Effector CD4-positive, alpha-beta T cell (primary cell): ENCODE measurements at places on chromosomes 2 and 18.

DNA sequence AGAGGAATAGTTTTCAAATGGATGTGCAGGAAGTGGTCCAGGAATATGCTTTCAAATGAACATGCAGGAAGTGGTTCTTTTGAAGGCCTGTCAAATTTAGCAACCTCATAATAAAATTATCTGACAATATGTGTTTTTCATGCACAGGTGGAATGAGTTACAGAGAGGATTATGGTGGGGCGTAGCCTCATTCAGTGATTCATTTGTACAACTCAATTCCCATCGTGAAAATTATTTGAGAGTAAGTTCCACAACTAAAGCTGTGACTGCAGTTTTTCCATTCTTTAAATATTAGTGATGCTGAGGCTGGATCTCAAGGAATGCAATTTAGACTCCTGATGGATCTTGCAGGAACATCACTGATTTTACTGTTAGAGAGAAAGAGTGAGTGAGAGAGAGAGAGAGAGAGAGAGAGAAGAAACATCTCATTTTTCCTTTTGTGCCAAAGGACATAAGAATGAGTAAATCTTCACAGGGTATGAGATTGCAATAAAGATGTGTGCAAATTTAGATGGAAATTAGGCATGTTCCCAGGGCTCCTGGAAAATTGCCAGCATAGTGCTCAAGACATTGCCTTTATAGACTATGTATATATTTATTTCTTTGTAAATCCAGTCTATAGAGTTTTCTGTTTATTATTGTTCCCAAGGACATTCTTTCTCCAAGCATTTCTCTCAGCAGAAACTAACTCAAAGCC, 394.9 kb upstream of the ZEB2 start:
- DNase-seq: no peak

GRCh38 chr2:23686405-23687029, 240.4 kb downstream of the ATAD2B start:
- no peak for DNase-seq

GRCh38 chr2:135762022-135762421, 20.4 kb downstream of the UBXN4 start:
- no peak for DNase-seq

DNA sequence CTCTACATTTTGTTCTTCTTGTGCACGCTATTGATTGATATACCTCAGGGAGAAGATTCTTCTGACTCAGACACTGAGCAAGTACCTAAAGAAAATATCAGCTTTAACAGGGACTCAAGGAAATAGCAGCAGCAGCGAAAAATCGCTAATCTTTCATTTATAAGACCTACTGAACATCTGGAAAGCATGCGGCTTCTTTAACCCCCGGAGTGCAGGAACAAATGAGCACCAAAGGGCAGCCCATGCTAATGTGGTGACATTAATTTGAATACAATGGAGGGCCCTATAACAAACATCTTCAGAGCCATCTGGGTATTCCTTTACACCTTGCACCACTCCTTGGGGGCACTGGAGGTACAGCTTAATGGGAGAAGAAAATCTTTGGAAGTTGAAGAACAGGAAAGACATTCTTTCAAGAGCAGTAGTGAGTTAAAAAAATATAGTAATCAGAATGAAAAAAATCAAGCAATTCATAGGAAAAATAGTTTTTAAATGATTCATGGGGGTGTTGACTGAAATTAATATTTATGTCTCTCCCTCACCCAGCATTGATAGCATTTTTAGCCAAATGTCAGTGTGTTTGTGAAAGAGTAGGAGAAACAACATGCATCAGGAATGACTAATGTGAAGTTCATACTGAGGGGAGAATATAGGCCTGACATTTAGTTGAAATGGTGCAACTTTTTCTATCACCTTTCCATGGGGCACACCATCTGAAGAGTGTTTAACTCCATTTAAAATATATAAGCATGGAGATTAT, 281.7 kb downstream of the HRH4 start:
- no peak for DNase-seq

GRCh38 chr2:96111257-96111640, 5.1 kb downstream of the ADRA2B start:
- no peak for DNase-seq

DNA sequence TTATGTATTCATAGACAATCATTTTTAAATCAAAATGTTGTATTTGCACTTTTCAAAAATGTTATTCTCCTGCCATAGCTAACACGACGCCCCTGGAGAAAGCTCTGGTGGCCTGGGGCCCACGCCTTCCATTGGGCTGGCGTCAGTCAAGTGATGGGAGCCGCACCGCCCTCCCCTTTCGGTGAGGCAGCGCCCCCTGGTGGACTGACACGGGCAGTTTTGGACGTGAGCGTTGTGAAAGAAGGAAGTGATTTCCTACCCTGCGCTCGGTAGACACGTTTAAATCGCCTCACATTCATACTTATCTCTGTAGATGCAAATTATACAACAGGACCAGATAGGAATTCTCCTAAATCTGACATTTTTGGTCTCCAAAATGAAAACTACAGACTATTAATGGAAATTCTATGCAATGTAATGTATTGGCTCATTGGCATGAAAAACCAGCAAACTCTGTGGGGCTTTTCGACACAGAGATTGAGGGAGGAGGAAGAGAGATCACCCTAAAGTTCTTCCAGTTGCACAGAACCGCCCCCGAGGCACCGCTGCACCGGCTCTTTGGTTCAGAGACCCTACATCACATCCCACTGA, 326.2 kb upstream of the SOX11 start:
- no peak for DNase-seq

- no peak for DNase-seq
Observed at GRCh38 chr18:55219059-55219458, 259.8 kb upstream of the CCDC68 start.

- DNase-seq: no peak
Observed at GRCh38 chr2:179953359-179953758, 53.7 kb downstream of the CWC22 start.

- DNase-seq: no peak
Observed at GRCh38 chr2:214322662-214323061, 88.2 kb upstream of the VWC2L start.

GRCh38 chr2:40192864-40193669, 258.8 kb downstream of the SLC8A1 start:
- DNase-seq: no peak

DNA sequence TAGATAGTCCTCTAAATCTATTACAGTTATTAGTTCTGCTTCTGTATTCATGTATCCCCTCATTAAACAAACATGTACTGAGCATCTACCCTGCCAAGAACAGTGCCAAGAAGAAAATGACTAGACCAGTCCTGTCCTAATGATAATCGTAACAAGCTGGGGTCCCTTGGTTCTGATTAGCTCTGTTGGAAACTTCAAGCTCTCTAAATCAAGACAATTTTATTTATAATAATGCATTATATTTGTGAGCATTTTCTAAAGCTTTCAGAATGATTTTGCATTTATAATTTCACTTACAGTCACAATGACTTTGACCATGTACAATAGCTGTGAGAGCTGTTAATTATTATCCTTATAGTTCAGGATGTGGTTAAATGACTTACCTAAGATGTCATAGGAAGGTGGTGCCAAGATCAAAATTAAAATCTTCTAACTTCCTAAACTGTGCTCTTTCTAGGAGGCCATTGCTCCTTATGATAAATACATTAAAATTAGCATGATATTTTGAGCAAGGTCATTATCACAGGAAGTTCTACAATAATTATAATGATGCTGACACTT, 336.5 kb upstream of the SLC39A10 start:
- DNase-seq: no peak

GRCh38 chr18:45653090-45653489, 37.8 kb downstream of the SLC14A2 start:
- no peak for DNase-seq

DNA sequence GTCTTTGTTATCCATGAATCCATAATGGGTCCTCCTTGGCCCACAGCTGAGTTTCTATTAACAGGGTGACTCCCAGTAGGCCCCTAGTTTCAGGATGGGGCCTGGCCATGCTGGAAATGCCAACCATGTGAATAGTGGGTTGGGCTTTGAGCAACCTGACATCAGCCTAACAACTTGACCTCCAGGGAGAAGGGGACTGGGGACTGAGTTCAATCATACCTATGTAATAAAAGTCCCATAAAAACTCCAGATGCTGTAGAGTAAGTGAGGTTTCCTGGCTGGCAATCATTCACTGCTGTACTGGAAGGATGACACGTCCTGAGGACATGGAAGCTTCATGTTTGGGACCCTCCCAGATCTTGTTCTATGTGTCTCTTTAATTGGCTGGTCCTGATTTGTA, 7.9 kb downstream of the REV1 start:
- no peak for DNase-seq

DNA sequence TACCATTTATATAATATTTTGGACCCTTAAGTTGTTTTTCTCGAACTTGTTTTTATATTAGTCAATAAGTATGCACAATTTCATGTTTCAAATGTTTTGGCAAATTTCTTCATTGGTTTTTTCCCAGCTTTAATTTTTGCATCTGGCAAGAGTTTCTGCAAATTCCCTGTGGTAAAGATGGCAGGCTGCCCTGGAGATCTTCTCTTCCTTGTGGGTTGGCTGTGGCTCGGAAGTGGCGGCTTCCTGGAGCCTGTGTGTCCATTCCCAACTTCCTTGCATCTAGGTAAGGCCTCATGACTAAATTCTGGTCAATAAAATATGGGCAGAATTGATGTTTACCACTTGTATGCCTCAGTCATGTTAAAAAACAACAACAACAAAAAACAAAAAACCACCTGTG, 818.6 kb downstream of the EPHA4 start:
- DNase-seq: no peak

GRCh38 chr2:38129987-38130386, 54.0 kb upstream of the CYP1B1 start:
- DNase-seq: no peak

GRCh38 chr2:86621280-86621943, 2.3 kb downstream of the RNF103 start:
- DNase-seq: no peak

DNA sequence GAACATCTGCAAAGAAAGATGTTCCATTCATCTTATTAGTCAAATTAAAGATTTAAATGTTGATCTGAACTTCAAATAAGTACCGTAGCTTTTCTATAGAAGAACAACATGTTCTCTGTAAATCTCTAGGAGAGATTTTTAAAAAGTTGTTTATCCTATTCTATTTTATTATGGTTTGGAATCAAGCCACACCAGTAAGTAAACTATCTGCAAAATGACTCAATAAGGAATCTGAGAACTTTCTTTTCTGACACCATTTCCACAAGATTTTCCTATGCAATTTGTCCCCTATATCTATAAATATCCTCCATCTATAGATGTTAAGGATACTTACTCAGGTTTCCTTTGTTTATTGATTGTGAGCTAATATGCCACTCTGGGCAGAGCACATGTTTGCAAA, 736.6 kb downstream of the CBLN2 start:
- DNase-seq: no peak

DNA sequence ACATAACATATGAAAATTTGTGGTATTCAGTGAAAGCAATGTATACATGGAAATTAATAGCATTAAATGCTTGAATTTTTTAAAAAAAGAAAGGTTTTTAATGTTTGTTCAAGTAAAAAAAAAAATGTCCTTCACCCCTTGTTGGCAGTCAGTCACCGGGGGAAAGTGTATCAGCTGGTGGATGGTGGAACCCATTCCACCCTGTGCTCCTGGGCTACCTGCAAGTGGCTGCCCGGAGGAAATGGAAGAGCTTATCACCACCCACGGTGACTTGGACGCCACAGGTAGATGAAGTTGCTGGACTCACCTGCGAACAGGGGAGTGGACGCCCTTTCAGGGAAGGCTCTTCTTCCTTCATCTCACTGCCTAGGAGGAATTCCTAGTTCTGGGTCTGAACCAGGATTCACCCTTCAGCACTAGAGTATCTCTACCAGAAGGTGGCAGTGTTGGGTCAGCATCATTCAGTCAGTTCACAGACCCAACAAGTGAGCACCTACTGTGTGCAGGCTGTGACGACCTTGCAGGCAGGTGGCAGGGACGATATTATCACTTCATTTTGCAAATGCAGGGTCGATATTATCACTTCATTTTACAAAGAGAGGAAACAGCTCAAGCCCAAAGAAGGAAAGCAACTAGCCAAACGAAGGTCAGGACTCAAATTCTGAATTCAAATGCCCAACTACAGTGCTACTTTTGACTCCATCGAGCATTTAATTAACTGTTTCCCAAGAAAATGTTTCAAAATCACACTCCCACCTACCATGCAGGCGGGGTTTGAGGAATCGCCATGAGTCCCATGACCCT, 35.8 kb downstream of the CIB4 start:
- no peak for DNase-seq

- DNase-seq: no peak
Observed at GRCh38 chr2:167862782-167863181, 384.6 kb downstream of the STK39 start.

DNA sequence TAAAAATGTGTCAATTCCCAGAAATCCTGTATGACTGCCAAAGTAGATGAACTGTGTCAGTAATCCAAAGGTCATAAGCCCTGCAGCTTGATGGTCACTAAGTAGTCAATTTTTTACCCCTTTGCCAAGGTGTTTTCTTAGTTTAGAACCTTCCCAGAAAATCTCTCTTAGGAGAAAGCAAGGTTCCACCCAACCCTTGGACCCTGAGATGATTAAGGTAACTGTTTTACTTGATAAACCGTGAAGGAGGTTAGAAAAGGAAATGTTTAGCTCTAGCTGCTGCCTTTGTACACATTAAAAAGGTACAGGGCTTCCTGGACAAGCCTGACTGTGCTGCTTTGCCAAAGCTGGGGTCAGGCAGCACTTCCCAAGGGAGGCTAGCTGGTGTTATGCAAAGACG, 24.4 kb upstream of the LRP2 start:
- DNase-seq: no peak

DNA sequence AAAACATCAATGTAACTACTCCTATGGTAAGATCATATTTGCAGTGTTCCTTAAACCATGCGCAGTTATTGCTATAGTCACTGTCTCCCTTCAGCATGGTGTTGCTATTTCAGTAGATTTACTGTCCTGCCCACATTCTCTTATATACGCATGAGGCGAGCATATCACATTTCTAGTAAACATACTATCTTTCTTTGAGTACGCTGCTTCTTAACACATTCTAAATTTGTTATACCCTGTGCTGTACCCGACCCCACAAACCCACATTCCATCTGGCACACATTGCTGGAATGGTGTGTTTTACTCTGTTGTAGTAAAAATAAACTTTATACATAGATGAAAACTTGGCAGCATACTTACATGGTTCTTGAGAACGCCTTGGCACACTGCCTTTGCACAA, 163.3 kb downstream of the QPCT start:
- DNase-seq: no peak

DNA sequence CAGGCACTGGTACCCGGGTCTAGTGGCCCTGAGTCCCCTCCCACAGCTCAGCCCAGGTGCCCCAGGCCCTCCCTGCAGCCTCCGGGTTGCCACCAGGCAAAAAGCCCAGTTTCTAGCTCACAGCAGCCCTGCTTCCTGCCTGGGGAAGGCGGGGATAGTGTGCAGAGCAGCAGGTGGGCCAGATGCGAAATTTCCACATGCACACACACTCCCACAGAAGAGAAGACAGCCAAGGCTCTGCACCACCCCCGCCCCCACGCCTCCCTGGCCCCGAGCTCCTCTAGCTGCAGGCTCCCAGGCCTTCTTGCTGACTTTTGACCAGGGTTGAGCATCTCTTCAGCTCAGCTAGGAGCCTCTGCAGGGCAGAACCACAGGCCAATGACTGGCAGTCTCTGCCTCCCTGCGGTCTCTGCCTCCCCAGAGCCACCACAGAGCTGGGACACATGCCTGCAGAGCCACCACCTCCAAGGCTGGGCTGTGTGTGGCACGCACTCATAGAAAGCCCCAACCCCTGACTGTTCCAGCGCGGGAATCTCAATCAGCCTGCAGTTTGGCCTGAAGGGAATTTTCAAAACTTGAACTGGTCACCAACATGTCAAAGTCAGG, 7.2 kb downstream of the SLC66A2 start:
- no peak for DNase-seq
